ENCODE measurements at places on chromosomes 2 and 18.

DNA sequence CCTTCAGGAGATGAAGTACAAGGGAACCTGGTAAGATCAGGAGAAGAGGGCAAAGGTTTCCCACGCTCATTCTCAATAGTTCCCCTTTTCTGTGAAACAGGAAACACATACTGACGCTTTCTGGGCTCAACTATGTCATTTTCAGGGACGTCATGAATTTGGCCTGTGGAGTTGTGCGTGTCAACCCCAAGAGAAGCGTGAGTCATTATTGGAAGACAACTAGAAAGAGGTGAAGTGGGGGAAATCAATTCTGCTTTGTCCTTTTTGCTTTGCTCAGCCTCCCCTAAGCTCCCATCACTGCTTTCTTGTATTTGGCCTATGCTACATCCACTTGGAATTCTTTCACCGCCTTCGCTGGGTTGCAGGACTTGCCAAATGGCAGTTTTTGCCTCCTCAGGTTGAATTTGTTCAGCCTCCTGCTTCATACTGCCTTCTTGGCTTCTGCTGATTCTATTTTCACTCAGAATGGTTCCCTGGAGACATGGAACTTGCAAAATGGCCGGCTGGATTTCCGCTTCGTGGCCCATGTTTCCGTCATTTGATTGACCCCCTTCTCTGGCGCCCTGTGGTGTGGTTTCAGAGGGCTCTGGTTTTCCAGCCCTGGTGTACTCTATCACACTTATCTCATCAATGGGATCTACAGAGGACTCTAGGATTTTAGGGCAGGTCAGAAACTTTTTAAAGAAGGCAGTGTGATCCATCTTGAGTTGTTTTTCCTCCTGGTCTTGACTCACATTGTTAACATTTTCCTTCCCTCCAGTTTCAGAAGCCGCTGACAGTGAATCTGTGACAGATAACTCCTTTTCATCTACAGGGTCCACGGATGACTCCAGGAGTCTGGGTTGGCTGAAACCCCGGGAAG is 93.3 kb downstream of the ALPK2 start:
- DNase-seq = no peak

- DNase-seq = no peak
These were observed 105.6 kb upstream of the ST3GAL5 start for GRCh38 chr2:85994421-85994777.

DNA sequence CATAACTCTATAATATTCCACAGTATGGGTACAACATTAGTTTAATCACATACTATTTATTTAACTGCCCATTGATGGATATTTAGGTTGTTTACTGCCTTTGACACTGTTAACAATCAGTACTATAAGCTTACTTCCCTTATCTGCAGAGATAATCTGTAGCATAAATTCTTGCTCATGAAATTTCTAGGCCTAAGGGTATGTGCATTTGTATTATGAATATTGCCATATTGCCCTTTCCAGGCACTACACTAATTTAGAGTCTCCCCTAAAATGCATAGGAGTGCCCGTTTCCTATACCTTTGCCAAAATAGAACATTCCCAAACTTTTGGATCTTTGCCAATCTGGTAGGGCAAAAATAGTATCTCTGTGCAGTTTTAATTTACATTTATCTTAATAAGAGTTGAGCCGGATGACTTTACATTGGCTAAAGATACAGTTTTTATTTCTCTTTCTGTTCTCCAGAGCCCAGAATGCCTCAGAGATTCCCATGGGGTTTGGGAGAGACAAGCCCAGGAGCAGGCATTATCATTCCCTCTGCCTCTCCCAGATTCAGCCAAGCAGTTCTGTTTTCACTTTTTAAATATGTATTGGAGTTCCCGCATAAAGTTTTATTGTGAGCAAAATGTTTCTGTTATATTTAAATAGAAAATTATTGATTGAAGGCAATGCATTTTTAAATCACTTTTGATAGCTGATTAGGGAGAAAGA is 102.8 kb downstream of the CAPN13 start:
- DNase-seq = no peak

DNA sequence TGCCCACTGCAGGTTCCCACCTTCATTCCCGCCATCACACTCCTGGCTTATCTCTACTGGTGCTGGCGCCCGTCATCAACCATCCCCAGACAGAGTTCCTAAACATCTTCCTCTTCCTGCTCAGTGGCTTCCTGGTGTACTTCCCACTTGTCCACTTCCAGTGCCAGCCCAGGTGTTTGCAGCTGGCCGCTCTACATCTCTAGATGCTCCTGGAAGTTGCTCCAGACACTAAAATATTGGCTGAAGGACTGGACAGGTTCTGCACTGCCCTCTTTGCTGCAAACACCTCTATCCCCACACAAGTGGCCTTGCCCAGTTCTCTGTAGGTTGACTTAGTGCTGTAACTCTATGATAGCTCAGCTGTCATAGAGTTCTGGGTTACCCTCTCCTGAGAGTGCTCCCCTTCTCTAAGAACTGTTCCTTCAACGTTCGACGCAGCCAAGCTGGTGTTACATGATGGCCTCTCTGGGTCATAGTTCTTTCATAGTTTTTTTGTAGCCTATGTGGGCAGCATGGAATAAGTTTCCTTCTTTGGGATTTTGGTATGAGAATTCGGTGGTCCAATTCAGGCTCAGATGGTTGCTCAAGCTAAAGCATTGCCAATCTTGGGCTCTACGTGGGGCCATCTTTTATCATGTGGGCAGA is 45.8 kb upstream of the PUM2 start:
- no peak for DNase-seq

DNA sequence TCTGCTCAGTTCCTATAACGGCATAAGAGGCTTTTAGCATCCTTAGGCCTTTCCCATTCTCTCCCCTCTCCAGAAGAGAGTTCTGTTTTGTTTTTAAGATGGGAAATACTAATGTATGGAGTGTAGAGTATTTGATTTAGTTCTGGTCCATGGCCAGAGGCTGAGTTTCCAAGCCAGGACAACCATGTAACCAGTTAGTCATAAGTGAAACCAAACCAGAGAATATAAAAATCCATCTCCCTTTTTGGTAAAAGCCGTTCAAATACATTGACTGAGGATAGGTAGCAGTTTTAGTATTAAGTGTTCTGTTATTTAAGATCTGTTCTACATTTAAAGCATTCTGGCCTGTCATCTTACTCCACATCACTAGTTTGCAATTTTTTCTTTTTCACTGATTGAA is 3.1 kb downstream of the PSMD1 start:
- no peak for DNase-seq

DNA sequence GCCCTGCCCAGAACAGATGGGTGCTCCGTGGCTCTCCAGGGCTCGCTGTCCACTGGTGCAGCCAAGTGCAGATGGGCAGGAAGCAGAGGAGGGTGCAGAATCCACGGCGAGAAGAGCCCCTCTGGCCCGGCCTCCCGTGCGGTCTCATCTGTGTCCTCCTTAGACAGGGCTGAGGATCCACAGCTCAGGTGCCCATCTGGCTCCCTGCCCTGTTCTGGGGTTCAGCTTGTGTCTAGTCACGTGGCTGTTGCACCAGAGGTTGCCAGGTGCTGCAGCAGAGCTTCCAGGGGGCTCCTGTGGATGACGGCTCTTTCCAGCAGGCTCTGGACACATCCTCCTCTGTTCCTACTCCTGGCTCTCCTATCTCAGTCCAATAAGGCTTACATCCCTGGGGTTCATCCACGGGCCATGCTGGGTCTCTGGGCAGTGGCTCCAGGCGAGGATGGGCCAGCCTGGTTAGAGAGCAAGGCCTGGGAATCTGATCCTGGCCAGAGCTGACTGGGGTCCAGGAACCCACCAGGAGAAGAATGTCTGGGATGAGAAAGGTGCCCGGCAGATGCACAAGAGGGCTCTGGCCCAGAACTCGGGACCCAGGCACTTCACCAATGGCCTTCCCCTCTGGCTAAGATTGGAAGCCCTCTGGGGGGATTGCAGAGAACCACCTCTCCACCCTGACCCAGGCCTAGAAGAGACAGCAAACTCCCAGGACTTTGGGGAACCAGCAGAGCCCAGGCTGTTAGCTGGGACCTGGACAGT is 116.3 kb upstream of the ID2 start:
- DNase-seq = no peak

- DNase-seq = no peak
These were observed 15.7 kb upstream of the DGUOK start for GRCh38 chr2:73910873-73911547.

DNA sequence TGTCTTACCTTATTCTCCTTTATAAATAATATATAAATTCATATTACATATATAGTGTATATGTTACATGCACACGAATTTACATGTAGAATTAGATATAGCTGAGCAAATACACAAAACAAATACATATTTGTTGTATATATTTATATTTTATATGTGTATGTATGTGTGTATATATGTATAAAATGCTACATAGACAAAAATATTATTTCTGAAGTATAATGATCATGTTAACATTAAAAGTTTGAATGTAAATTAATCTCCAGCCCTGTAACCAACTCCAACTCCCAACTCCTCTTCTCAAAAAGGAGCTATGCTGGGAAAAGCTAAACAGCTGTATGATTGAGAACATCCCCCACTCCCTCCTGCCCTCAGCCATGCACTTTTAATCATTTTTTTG is 42.7 kb upstream of the RND3 start:
- no peak for DNase-seq

DNA sequence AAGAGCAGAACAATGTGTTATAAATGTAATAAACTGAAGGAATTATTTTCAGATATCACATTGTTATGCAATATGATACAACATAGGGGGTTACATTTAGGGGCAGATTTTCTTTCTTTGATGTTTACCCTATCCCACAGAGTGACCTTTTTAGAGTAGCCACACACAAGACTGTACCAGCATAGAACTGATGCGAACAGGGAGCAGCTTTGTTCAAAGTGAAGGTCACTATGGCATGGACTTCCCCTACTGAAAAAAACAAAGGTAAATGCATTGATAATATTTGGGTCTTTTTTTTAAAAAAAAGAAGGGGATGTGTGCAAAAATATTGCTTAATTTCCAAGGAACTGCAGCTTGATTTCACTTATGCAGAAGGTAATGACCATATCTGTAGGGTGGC is 1354.9 kb downstream of the SUCLG1 start:
- DNase-seq = no peak

- no peak for DNase-seq
These were observed 124.1 kb upstream of the SLC38A11 start for GRCh38 chr2:165079432-165079831.

- no peak for DNase-seq
These were observed 316 bp downstream of the CRIM1 start for GRCh38 chr2:36355890-36356297.

DNA sequence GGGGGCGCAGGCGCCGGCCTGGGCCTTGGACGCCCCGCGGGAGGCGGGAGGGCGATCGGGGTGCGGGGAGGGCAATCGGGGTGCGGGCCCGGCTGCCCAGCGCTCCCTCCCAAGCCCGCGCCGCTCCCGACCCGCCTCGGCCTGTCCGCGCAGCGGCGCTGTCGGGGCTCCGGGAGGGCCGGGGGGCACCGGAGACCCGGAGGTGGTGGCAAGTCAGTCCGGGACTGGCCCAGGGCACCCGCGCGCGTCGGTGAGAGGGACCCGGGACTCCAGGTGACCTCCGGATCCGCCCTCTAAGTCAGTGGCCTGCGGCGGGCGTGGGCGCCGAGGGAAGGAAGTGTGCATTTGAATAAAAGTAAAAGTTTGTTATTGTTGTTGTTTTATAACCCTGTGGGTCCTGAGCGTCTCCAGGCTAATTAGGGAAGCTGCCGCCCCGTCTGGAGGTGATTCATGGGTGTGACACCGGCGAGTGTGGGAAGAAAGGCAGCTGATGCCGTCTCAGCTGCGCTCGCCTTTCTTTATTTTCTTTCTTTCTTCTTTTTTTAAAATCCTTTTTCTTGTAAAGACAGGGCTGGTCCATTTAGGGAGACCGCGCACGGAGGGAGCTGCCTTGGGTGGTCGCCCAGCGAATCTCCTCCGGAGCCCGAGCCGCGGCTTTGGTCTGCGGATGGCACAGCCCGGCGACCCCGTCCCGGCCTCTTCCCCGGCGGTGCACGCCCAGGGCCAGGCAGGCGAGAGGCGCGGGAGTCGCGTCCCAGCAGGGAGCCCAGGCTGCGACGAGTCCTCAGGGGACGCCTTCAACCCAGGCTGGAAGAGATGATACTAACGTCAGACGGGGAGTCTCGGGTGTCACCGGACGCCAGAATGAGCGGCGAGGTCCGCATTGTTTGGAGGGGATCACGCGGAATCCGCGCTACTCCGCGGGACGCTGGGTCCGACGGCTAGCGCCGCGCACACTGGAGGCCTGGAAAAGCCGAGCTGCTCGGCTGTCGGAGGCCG is 627 bp upstream of the CRACDL start:
- no peak for DNase-seq

- DNase-seq = no peak
These were observed 49.2 kb upstream of the TUBA3D start for GRCh38 chr2:131426727-131427126.

- no peak for DNase-seq
These were observed 92.9 kb downstream of the TGOLN2 start for GRCh38 chr2:85234868-85235267.

- DNase-seq = no peak
These were observed 116.9 kb downstream of the PHLPP1 start for GRCh38 chr18:62832282-62832681.
